ENCODE measurements at places on chromosomes 5 and 9.

- no peak for DNase-seq
These were observed 63.6 kb upstream of the MAP3K1 start for GRCh38 chr5:56751572-56752313.

GRCh38 chr9:10104774-10105173 is 508.0 kb downstream of the PTPRD start:
- DNase-seq, result no peak

- DNase-seq, result no peak
These were observed 22.2 kb upstream of the ZBTB34 start for GRCh38 chr9:126838055-126838811.

GRCh38 chr5:180618829-180619562 is 27.7 kb upstream of the SCGB3A1 start:
- DNase-seq, result no peak

GRCh38 chr5:57097526-57097925 is 76.3 kb upstream of the GPBP1 start:
- DNase-seq, result no peak

GRCh38 chr5:75363726-75364495 is 26.9 kb downstream of the HMGCR start:
- DNase-seq, result no peak

GRCh38 chr5:36346896-36347690 is 45.4 kb upstream of the RANBP3L start:
- no peak for DNase-seq

GRCh38 chr9:2657427-2657826 is 35.8 kb downstream of the VLDLR start:
- DNase-seq, result no peak

DNA sequence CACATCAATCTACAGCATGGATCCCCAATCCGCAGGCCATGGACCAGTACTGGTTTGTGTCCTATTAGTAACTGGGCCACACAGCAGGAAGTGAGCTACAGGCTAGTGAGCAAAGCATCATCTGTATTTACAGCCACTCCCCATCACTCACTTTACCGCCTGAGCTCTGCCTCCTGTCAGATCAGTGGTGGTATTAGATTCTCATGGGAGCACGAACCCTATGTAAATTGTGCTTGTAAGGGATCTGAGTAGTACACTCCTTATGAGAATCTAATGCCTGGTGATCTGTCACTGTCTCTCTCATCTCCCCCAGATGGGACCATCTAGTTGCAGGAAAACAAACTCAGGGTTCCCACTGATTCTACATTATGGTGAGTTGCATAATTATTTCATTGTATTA is 212.7 kb upstream of the FAM174A start:
- no peak for DNase-seq

DNA sequence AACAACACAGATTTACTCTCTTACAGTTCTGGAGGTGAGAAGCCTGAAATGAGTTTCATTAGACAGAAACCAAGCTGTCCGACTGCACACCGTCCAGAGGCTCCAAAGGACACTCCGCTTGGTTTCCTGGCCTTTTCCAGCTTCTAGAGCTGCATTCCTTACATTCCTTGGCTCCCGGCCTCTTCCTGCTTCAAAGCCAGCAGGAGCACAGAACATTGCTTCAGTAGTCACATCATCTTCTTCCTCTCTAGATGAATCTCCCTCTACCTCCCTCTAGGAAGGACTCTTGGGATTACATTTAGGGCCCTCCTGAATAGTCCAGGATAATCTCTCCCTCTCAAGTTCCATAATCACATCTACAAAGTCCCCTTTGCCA is 213.3 kb downstream of the CDK5RAP2 start:
- DNase-seq, result no peak

DNA sequence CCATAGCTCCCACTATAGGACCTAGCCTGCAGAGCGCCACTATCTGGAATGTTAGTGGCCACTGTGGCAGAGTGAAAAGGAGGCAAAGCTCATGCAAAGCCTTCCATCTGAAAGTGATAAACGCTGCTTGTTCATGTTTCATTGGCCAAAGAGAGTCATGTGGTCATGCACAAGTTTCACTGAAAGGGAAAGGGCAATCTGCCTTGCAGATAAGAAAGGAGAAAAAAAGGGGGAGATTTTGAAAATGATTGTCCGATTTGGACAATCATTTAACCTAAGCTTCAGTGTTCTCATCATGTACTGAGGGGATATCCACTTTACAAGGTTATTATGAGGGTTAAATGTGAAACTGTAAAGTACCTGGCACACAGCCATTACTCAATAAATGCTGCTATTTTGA is 9.0 kb upstream of the MOB3B start:
- no peak for DNase-seq

DNA sequence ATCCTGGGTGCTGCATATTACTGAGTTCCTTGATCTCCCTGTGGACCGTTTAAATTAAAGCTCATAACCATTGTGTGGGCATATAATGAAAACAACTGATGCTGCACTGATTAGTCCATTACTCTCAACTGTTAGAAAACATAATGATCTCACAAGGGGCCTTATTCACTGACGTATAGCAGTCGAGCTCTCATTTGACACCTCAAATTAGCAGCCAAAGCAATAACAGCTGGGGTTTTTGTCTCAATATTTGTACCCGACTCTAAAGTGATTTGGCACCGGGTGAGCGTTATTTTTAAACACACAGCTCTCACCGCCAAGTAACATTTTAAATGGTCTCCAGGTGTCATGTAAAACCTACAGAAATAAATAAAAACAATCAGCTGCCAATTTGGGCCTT is 252.2 kb upstream of the PANK3 start:
- no peak for DNase-seq

DNA sequence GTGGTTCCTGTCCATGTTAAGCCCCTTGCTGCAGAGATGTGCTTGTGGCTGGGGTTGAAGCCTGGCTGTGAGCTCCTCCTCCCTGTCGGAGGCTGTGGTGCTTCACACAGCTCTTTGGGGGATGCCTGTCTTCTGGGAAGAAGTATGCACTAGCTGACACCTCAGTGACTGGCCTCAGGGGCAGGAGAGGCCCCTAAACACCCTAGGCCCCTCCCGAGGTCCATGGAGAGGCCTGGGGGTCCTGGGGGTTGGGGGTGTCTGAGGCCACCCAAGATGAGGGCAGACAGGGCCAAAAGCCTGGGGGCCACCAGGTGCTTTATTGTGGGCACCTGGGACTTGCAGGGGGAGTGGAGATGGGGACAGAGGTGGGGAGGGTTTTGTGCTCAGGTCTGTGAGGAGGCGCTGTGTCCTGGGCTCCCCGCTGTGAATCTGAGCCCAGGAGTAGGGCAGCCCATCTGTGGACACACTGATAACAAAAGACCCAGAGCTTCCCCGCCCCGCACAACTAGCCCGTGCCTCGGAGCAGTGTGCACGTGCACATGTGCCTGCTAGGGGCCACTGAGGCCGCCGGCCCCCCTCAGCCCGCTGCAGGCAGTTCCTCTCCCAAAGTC is 92.0 kb downstream of the PHF2 start:
- DNase-seq, result peak; percentile 3

- DNase-seq, result no peak
These were observed 250.3 kb downstream of the DMAC1 start for GRCh38 chr9:7549249-7549648.

- no peak for DNase-seq
These were observed 13.6 kb downstream of the NIPAL4 start for GRCh38 chr5:157473383-157474320.

DNA sequence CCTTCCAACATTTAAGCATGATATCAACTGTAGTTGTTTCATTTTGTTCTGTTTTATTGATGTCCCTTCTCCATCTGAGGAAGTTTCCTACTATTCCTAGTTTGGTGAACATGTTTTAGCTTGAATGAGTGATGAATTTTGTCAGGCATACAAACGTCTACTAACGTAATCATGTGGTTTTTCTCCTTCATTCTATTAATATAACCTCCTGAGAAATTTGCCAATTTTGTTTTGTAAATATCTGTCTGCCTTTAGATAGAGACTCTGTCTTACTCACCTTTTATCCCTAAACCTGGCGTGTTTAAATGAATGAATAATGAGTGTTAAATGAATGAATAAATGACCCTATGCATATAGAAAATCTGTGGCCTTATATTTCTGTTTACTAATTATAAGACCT is 26.5 kb upstream of the NREP start:
- DNase-seq, result no peak

GRCh38 chr9:115291841-115292240 is 173.9 kb upstream of the TNC start:
- no peak for DNase-seq

GRCh38 chr9:121160025-121160424 is 41.6 kb downstream of the RAB14 start:
- no peak for DNase-seq

DNA sequence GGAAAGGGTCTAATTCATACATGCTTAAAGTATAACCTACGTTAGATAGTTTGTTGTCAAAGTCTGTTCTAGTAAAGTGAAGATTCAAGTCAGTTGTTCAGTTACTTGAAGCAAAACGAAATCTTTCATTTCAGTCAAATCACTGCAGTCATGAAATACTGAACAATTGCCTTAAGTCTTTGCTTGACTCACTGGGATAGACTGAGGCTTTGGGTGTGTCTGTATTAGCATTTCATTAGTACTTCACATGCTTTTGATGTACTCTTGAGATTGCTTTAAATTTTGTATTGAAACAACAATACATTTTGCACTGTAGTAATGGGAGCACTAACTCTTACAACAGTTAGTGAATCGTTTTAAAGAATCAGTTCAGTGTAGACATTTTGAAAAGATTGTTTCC is 4.0 kb upstream of the CMYA5 start:
- DNase-seq, result no peak

GRCh38 chr9:8349901-8350300 is 550.3 kb upstream of the DMAC1 start:
- no peak for DNase-seq

- DNase-seq, result no peak
These were observed 827.4 kb upstream of the GRAMD2B start for GRCh38 chr5:125595845-125596244.

DNA sequence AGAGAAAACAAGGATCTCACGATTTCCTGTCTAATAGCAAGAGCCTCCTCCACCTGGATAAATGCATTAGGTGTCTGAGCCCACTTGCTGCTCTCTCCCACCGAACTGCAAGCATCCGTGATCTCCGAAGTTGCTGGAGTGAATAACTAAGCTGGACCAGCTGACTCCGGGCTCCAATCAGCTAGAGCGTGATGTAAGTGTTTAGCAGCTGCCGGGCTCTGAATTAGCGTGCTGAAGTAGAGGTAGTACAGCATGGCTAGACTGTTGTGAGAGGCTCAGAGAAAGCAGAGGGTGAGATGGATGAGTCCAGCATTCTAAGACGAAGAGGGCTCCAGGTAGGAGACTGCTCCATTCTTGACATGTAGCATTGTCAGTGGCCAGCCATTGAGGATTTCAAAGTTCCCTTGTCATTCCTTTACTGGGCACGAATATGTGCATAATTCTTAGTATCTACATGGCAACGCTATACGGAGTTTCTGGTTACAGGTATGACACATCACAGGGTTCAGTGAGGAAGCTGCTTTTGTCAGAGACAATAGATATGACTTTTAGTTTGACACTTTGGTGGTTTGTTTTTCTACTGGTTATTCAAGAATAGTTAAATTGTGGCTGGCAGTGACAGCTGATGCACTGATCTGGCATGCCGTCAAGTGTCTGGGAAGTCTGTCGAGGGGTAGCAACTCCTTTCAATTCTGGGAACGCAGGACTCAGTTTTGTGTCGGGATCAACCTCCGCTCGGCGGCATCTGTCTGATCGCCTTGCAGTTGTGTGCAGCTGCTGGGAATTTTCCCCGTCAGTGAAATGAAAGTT is 232.6 kb downstream of the MAST4 start:
- DNase-seq, result peak; percentile 9

Data from T-helper 2 cell (primary cell).